ENCODE measurements at places on chromosomes 3 and 15.

DNA sequence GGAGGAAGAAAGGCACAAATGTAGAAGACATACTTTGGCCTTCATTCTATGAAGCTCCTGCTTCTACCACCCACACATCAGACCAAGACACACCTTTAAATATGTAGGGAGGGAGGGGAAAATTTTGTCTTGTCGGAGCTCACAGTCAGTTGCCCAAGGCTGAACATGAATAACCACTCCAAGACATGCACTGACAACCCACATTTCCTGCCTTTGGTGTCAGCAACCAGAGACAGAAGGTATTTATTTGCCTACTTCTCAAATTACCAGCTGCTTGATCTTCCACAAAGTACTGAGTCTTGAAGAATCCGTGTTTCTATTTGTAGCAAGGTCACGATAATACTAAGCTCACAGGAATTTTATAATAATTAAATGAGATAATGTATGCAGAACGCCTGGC, 169.7 kb downstream of the KCNMB2 start:
- DNase-seq = no peak

- no peak for DNase-seq
Observed at GRCh38 chr15:31486506-31486905, 159.9 kb downstream of the KLF13 start.

DNA sequence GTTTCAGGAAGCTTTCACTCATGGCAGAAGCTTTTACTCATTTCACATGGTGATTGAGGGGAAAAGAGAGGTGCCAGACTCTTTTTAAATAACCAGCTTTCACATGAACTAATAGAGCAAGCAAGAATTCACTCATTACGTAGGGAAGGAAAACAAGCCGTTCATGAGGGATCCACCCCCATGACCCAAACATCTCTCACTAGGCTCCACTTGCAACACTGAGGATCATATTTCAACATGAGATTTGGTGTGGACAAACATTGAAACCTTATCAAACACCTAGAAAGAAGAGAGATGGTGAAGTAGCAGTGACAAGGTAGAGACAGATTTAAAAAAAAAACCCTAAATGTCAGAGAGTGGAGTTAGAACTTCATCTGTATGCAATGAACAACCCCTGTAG, 408.6 kb upstream of the PDZRN3 start:
- DNase-seq = no peak

GRCh38 chr3:138459619-138460535, 25.5 kb downstream of the ESYT3 start:
- DNase-seq = no peak

DNA sequence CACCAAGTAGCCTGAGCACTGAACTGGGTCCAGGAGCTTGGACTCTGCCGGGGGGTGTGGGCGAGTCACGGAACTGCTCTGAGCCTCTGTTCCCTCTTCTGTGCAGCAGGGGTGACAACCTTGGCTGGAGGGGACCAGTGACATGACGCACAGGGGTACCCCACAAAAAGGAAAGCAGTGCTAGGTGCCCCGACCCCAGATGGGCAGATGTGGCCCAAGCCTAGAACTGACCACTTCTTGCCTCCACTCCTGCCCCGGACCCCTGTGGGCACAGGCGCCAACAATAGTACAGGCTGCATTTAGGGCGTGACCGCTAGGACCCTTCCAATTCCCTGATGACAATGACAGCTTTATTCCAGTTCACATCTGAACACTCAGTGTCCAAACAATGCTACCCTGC, 255.9 kb upstream of the LYSMD4 start:
- no peak for DNase-seq

DNA sequence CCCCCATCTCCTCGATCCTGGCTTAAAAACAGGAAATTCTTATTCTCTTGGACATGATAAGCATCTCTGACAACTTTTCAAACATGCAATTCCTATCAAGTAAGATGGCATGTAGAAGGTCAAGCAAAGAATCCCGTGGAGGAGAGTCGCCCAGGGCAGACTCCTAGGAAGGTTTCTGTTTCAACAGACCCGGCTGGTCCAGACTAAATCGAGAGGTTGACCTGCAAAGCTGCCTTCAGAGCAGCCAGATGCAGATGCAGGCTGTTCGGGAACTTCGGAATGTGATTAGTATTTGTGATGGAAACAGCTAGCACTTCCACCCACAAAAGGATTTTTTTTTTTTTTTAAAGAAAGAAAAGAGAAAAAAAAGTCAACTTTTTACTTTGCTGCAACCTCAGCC, 216.8 kb downstream of the NR1D2 start:
- DNase-seq = no peak

DNA sequence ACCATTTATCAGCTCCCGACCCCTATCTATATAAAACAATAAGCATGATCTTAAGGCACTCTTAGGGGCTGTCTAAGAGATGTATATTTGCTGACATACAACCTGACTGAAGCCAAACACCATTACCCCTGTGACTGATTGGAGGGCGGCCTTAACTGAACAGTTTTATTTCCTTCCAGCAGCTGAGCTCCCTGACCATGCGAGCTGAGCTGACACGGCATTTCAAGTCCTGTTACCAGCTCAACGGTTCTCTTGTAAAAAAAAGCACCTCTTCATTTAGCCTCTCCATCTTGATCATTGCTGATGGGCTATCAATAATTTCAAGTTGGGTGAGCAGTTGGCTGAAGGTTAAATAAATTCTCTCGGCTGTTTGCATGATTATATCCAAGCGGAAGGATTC, 33.4 kb upstream of the BNIP2 start:
- no peak for DNase-seq

DNA sequence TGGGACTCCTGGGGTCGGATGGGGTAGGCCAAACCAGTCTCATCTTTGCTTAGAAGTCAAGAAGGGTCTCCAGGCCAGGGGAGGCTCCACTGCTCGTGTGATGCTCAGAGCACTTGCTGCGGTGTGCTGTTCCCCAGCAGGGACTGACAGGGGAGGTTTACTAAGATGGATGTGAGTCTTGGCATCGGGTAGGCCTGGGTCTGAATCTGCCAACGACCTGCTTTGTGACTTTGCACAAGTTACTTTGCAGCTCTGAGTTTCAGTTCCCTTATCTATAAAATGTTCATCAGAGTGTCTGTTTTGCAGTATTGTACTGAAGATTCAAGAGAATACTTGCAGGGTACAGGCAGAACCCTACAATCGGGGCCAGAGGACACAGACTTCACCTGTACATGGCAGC, 17.3 kb upstream of the CDCP1 start:
- DNase-seq = no peak

DNA sequence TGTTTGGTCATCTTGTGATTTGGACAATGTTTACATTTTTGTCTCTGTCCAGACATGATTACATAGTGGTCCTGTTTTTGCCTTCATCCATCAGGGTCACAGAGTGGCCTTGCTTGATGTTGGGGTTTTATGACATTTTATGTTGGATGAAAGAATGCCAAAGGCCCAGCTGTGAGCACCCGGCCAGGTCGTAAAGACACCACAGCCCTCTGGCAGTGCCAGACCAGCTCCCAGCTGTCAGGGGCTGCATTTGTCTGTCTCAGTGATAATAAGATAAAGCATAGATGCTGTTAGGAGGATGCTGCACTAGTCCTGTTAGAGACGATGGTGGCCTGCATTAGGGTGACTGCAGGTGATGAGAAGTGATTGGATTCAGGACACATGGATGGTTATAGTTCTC, 117.5 kb downstream of the FAM174B start:
- no peak for DNase-seq

DNA sequence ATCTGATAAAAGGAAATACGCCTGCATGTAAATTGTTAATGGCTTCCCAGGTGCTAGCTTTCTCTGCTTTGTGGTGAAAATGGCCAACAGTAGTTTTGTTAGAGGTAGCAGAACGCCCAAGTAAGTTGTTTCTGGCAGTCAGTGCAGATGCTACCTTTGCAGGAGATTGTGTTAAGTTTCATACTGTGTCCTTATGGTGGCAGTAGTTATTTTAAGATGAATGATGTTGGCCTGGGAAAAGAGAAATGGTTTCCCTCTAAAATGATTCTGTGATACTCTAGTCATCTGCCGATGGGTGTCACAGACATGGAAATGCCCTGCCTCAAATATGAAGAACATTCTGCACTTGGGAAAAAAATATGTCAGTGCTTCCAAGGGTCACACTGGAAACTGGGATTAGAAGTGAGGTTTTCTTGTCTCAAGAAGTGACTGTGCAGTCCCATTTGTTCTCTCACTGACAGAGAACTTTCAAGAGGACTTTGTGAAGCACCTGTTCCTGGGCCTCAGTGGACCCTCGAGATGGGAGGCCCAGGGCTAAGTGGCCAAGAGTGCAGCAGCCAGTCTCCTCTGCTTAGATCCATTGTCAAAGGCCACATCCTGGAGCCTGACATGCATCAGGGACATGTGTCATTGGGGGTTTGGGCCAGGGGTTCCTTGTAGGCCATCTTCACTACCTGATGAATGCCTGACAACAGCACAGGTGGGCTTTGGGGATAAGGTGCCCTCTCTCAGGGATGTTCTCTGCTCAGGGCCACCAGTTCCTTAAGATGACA, 393.3 kb downstream of the CACNA2D3 start:
- no peak for DNase-seq

DNA sequence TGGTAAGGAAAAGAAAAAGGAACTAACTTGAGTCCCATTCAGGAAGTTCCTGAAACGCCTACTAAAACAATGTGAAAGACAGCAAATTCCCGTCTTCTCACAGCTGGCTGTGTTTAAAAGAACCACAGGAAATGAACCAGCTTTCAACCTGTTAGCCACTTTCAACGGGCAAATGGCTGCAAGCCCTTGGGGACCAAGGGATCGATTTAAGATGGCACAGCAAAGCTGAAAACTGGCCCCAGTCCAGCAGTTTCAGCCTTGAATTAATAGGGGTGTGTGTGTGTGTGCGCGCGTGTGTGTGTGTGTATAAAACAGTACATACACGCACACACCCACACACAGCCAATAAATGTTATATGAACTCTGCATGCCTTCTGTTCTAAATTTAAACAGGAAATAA, 168.7 kb upstream of the TMCO5A start:
- DNase-seq = peak; percentile 57

DNA sequence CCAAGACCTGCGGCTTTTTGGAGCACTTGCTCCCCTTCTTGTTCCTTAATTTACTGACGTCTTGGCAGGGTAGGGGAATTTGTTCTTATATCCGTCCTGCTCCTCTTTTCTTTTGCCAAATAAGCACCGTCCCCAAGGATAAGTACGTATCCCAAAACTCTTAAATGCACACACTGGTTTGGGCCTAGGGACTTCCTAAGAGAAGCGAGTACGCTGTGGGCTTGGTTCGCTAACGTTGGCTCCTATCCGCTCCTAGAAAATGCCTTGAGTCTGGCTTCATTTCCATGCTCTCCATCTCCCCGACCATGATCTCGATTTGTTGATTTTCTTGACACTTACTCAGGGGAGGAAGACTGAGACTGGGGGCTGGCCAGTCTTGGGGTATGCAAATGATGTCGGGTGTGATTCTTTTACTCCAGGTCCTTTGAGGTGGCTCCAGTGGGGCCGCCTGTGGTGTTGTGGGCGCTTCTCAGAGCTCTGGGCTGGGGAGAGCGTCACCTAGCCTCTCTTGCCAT, 1.3 kb downstream of the MYRIP start:
- DNase-seq = no peak

- peak; percentile 45 for DNase-seq
Observed at GRCh38 chr3:37862219-37862902, 681 bp downstream of the CTDSPL start.

GRCh38 chr15:49438962-49439631, 16.1 kb downstream of the FGF7 start:
- DNase-seq = no peak

GRCh38 chr3:4614070-4614469, 120.9 kb downstream of the ITPR1 start:
- no peak for DNase-seq

DNA sequence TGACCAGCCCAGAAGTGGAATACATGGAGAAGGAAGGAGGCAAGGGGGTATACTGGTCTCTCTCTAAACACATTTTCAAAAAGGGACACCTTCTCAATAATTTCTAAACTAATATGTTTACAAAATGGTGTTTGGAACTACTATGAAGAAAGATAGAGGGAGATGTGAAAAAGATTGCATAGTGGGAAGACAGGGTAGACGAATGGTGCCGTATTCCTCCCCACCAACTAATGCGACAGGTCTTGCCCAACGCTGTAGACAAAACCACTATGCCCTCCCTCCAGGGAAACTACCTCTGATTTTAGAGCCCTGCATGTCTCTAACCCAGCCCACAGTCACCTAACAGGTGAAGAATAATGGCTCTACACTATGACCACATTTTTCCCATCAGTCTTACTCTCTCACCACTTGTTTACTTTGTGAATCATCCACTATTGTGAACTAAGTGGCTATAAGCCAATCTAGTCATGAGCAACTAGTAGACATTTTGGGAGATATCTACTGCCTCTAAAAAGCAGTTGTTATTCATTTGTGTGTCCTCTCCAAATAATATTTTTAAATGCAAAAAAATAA, 108.2 kb upstream of the UBE2E2 start:
- DNase-seq = no peak

GRCh38 chr3:47082519-47082918, 81.4 kb downstream of the SETD2 start:
- DNase-seq = no peak

DNA sequence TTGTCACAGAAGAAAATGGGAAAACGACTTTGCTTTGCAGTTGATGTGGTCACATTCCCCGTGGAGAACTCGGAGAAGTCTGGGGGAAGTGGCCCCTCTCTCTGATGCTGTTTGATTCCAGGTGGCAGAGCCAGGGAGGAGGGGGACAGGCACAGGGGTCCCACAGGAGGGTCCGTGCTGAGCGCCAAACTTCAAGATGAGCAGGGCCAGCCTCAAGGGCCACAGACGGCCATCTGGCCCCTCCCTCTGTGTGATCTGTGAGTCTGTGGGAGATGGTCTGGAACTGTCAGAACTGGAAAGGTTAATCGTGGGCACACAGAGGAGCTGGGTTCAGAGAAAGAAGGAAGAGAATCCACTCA, 23.1 kb upstream of the CORO2B start:
- DNase-seq = no peak

- DNase-seq = no peak
Observed at GRCh38 chr15:78838489-78838888, 27.2 kb upstream of the ADAMTS7 start.

DNA sequence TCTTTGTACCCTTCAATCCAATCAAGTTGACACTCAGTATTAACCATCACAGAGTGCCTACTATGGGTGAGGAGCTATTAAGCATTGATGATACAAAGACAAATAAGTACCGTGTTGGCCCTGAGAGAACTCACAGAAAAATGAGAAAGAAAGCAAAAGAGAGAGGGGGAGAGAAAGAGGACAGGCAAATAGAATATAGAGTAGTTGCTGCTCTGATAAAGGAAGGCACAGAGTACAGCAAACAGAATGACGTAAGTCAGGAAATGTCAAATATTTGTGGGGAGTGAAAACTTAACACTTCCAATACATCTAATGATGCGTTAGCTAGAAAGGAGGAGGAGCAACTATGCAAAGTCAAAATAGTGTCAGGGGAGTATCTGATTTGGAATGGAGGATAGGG, 320.6 kb upstream of the KCNH8 start:
- no peak for DNase-seq

DNA sequence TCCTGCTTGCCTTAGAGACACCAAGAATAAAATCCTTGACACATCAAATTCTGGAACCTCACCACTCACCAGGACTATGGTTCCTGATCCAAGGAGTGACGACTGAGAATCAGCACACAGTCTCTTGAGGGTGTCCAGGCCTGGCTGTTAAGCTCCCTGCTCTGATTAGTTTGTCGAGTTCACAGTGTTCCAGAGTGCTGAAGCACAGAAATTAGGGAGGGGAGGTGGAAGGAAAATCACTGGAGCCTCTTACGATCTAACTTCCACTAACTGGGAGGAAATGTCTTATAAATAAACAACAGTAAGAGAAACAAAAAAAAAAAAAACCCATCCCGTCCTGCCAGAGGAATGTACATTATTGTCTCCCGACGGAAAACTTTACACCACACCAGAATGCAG, 330.2 kb downstream of the TIGIT start:
- DNase-seq = no peak

Measured in glutamatergic neuron (in vitro differentiated cells).